ENCODE measurements at places on chromosomes 2 and 18. TPM values are rescaled to one million over a fixed set of nuclear protein-coding genes. Genes with fewer than 3 reads are reported as not detected.
A peak's percentile ranks its signal among the peaks of the same experiment; 100 is the strongest.

Gene SEMA4F
- total RNA-seq, result 3.2 TPM

Gene LAMA3
- 18.6 TPM for total RNA-seq

Gene TUBB8B
- not detected for total RNA-seq

Gene LIMS4
- total RNA-seq, result 11.9 TPM

Gene POTEI
- not detected for total RNA-seq

Gene ELOA2
- total RNA-seq, result not detected

GRCh38 chr2:186718903-186719302, 25.0 kb downstream of the FAM171B start:
- no peaks in the 10 kb centered on the region for H3K36me3 ChIP-seq
- H3K4me1 ChIP-seq, result no peaks in the 10 kb centered on the region
- DNase-seq, result no peak
- H3K27me3 ChIP-seq, result no peaks in the 10 kb centered on the region
- no peak overlapping the region for H3K4me3 ChIP-seq

GRCh38 chr18:70333757-70334156, 44.9 kb downstream of the SOCS6 start:
- H3K27ac ChIP-seq, result no peak overlapping the region

DNA sequence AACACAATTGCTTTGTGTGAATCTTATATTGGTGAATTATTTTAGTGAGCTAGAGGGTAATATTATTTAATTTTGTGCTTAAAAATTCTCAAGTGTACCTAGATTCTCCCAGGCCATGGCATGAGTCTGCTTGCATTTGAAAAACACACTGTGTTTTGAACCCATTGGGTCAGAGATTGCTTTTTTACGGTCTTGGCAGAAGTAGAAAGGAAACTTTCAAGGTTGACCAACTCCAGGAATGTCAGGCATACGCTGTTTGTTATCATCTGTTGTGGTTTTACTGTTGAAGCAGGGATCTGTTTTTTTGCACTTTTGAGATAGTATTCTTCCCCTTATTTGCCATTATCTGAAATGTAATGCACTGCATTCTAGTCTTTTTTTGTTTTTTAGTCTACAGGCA, 377.4 kb downstream of the RPRM start:
- no peaks in the 10 kb centered on the region for H3K27me3 ChIP-seq
- no peak for DNase-seq
- H3K27ac ChIP-seq, result no peak overlapping the region
- no peak overlapping the region for H3K4me3 ChIP-seq
- H3K4me1 ChIP-seq, result peaks cover 42% of the 10 kb centered on the region

DNA sequence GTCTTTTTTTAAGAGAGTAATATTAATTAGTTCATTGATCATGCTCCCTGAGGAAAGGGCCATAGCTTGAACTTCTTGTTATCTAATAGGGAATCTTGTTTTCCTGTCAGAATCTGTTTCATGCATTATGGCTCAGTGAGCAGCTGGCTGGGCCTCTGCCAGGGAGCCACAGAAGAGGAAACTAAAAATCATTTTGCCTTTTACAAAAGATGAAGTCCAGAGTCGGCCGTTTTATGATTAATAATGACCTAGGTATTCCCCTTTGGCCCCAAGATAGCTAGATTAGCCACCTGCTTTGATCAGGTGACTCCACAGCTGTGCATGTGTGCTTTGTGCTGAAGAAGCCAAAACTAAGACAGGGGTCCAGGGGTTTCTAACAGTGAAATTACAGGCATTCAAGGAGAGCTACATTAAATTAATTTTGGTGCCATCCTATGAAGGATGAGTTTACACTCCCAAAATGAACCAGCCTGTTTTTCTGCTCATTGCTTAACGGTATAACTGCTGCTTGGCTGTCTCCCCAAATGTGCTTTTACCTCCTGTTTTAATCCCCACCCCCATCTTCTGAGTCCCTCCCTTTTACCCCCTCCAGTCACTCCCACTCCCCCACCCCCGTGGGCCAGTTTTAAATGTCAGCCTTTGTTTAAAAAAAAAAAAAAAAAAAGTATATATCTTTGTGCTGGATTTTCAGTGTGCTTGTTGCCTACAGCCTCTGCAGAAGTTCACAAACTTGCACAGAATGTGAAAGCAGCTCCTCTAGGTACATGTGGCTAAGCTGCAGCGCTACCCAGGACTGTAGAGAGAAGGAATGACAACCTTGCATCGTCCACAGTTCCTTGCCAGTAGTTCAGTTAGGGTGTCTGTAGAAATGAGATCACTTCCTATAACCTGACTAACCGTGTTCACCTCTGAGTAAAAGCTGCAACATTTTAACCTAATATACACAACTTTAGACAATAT, 93.1 kb downstream of the CABLES1 start:
- peaks cover 55% of the 10 kb centered on the region for H3K4me1 ChIP-seq
- H3K27ac ChIP-seq, result peak overlapping the region; percentile 67
- no peak overlapping the region for H3K4me3 ChIP-seq

- no peaks in the 10 kb centered on the region for H3K4me1 ChIP-seq
- H3K4me3 ChIP-seq, result no peak overlapping the region
- no peaks in the 10 kb centered on the region for H3K27me3 ChIP-seq
- DNase-seq, result no peak
- H3K27ac ChIP-seq, result no peak overlapping the region
Observed at GRCh38 chr2:175404839-175405238, 223.3 kb upstream of the ATP5MC3 start.

GRCh38 chr2:99569386-99569785, 79.6 kb upstream of the REV1 start:
- no peaks in the 10 kb centered on the region for H3K27me3 ChIP-seq
- no peak overlapping the region for H3K27ac ChIP-seq
- no peaks in the 10 kb centered on the region for H3K4me1 ChIP-seq
- H3K36me3 ChIP-seq, result peaks cover 4% of the 10 kb centered on the region
- H3K4me3 ChIP-seq, result no peak overlapping the region

- peaks cover 26% of the 10 kb centered on the region for H3K36me3 ChIP-seq
- DNase-seq, result peak; percentile 96
- H3K4me3 ChIP-seq, result no peak overlapping the region
- H3K27me3 ChIP-seq, result no peaks in the 10 kb centered on the region
Observed at GRCh38 chr2:238263204-238264071, 23.6 kb upstream of the HES6 start.

DNA sequence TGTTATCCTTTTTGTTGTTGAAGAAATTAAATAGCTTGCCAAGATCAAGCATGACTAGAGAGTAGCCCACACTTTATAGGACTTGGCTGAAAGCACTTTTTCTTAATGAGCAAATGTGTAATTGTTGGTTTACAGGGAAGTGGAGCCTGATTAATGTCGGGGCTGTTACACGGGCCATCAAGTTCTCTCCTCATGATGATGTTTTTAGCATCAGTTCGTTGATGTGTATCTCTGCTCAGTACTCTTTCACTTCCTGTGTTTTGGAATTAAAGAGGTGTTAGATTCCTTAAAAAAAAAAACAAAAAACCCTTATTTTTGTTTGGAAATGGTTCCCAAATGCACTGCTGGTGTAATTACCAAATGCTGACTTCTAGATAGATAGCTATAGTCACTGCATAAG, 114.2 kb downstream of the PTPRM start:
- no peak for DNase-seq
- no peak overlapping the region for H3K4me3 ChIP-seq
- no peaks in the 10 kb centered on the region for H3K27me3 ChIP-seq
- H3K4me1 ChIP-seq, result no peaks in the 10 kb centered on the region
- H3K36me3 ChIP-seq, result no peaks in the 10 kb centered on the region

DNA sequence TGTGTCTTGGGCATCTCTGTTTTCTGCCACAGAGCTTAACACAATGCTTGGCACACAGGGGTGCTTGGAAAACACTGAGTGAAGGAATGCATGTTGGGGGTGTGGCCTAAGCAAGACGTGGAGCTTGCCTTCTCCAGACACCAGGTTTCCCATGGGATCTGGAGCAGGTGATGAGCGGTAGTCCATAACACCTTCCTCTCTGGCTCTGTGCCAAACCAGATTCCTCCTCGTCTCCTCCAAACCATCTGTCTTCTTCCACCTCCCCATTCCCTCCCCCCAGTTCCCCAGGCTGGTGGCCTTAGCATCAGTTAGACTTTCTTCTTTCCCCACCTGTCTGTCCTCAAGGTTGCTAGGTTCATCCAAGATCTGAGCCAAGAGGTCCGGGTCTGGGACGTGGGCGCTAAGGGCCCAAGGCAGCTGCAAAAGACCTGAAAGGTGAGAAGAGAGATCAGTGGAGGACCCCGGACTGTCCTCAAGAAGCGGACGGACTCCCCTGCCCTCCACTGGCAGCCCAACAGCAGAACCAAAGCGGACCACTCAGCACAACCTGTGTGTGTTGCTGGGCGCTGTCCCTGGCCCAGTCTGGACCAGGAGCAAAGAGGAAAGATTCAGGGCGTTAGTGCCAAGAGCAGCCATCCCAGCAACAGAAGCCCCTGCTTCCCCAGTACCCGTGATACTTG, 1.2 kb upstream of the ITM2C start:
- H3K36me3 ChIP-seq, result no peaks in the 10 kb centered on the region
- peaks cover 39% of the 10 kb centered on the region for H3K4me1 ChIP-seq
- H3K27me3 ChIP-seq, result no peaks in the 10 kb centered on the region
- DNase-seq, result no peak

Data from sigmoid colon (tissue), 7 donors.